NCI-H187 (cell line): ENCODE measurements at places on chromosomes 7 and 10.

DNA sequence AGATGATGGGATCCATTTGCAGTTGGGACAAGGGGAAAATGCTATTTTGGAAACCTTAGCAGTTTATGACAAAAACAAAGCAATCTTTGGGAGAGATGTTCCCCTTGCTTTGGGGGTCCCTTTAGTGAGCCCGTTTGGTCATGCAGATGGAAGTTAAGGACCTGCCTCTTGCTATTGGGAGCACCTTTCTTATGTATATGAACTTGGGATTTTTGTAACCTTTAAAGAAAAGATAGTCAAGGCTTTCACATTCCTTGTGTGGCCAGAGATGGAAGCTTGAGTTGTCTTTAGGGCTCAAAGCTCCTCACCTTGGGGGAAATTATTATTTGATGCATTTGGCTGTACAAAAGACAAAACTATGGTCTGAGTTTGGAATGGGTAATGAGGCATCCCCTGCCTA is 179.0 kb upstream of the PLPP4 start:
- no peak for DNase-seq

- no peak for DNase-seq
These were observed 62.2 kb downstream of the ARHGAP22 start for GRCh38 chr10:48542471-48543181.

DNA sequence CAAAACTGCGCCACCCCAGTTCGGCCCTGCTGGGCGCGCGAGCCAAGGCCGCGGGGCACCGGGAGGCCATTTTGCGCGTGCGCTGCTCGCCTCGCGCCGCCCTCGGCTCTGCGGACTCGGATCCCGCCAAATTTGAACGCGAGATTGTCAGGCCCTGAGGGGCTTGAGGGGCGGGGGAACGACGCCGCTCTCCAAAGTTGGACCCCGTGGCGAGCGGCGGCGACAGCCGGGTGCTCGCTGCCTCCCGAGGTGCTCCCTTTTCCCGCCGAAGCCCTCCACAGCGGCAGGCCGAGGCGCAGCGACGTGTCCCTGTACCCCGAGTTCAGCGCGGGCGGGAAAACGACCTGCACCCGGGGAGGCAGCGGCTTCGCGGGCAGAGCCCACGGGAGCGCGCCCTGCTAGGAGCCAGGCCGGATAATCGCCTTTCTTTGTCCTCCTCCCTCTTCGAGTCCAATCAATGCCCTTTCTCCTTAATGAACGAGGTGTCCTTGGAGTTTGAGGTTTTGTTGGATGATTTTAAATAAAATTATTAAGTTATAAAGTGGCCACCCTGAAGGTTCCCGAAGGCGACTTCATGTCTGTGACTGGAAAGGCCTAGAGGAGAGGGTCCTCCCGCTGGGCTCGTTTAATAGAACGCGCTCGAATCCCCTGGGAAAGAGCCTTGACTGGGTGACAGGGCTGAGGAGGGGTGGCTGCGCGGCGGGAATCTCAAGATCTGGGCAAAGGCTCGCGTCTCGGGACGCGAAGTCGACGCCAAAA is 10.7 kb upstream of the SPAG6 start:
- DNase-seq = no peak

DNA sequence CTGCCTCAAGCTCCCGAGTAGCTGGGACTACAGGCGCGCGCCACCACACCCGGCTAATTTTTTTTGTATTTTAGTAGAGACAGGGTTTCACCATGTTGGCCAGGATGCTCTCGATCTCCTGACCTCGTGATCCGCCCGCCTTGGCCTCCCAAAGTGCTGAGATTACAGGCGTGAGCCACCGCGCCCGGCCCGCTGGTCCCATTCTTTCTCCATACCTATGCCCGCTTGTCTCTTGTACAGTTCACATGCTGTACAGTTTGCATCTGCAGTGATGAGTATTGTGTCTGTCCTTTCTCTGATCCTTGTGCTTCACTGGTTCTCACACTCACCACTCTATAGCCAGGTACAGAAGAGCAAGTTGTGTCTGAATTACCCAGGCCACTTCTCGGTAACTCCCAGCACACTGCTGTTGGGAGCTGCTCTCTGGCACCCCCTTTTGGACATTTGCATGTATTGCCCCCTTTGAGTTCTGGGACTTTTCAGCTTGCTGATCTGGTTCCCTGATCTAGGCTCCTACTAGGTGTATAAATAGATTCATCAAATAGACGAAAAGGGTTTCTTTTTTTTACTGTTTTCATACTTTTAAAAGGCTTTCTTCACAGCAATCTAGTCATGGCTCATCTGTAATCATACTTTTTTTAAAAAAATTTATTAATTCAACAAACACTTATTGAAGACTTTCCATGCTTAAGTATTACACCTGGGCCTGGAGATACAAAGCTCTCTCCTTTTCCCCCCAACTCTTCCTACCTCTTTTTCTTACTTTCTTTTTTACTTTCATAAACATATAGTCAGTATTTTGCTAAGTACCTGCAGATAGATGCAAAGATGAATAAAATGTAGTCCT is 53.5 kb downstream of the AOAH start:
- DNase-seq = peak; percentile 71

- DNase-seq = no peak
These were observed 287.6 kb upstream of the MGMT start for GRCh38 chr10:129179245-129179971.

DNA sequence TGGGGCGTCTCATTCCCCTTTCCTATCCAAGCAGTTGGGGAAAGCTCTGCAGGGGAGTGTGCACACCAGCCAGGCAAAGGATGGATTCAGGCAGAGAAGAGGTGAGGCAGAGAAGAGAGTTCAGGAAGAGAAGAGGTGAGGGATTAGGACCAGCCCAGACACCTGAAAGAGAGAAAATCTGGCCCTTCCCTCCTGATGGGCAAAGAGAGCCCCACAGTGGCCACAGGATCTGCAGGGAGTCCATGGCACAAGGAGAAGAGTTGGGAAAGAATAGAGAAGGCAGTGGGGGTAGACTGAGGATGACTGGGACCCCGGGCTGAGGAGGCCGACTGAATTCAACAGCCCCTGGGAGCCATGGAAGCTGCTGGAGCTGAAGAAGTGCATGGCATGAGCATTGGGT is 140.4 kb upstream of the ZMIZ1 start:
- no peak for DNase-seq

GRCh38 chr7:35556515-35557471 is 138.1 kb downstream of the HERPUD2 start:
- no peak for DNase-seq

GRCh38 chr7:80110376-80110775 is 24.3 kb upstream of the GNAI1 start:
- DNase-seq = no peak

DNA sequence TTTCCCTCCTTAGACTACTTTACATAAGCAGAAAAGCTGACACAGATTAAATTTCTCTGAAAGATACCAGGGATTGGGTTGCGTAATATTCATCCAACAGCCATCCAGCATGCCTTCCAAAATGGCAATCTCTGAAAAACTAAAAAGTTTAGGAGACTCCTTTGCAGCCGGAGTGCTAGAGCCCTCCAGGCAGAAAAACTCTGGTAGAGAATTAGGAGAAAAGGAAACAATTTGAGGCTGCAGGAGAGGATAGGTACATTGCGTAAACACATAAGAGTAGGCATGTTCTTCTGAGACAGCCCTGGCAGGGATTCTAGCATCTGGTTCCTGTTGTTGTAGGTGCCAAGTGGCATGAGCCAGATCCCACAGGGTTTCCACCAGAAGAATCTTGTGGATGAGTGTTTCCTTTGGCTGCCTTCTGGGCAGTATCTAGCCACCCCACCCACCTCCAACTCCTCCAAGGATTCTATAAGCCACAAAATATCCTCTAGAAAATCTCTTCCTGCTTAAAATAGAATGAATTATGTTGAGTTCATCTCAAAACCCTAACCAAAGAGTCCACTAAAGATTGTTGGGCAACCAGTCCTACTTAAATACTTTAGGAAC is 402.4 kb downstream of the HGF start:
- no peak for DNase-seq

DNA sequence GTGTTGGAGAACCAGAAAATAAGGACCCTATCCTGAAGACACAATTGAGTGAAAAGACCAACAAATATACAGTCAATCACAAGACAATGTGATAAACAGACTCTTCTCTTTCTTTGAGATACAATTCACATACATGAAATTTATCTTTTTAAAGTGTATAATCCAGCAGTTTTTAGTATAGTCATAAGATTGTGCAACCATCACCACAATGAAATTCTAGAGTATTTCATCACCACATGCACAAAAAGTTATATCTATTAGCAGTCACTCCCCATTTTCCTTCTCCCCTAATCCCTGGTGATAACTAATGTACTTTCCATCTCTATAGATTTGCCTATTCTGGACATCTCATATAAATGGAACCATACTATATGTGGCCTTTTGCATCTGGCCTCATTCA is 8.2 kb upstream of the SORBS1 start:
- no peak for DNase-seq

DNA sequence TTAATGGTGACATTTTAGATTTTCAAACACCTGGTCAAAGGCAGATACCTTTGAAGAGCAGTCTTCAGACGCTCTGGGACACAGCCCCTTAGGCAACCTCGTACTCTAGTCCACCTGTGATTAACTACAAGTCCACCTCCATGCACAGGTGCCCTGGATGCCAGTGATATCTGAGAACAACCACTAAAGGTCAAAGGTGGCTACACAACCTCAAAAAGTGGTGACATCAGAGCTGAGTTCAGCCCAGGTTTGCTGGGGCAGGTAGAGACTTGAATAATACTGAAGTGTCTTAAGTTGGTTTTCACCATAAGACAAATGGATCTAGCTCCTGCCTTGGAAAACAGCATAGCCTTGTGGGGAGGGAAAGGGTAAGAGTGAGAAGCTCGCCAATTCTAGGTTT is 143.4 kb upstream of the ADO start:
- no peak for DNase-seq

GRCh38 chr7:157566631-157567006 is 229.8 kb downstream of the DNAJB6 start:
- no peak for DNase-seq

DNA sequence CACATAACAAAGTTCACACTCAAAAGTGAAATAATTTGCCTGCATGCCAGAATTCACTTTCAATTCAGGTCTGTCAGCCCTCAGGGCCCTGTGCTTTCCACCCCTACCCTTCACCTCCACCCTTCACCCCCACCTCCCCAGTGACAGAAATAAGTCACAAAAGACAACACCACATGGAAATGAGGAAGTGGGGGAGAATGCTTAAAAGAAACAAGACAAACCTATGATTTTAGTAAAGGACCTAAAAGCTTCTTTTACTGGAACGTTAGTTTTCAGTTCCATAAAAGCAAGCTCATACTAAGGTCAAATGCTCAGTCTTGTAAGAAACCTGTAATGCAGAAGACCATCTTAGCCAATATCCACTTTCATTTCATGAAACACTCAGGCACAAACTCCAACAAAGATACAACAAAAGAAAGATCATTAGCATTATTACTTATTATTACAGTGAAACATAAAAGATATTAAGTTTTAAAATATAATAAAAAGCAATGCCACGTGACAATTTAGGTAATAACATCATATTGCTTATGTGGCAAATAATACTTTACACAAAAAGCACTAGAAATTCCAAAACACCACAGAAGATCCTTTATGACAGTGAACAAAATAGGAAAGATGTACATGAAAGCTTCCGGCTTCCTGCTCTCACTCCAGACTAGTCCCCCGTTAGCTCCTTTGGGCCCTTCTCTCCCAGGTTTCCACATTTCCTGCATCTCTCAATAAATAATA is 112.1 kb downstream of the LMBR1 start:
- DNase-seq = no peak

DNA sequence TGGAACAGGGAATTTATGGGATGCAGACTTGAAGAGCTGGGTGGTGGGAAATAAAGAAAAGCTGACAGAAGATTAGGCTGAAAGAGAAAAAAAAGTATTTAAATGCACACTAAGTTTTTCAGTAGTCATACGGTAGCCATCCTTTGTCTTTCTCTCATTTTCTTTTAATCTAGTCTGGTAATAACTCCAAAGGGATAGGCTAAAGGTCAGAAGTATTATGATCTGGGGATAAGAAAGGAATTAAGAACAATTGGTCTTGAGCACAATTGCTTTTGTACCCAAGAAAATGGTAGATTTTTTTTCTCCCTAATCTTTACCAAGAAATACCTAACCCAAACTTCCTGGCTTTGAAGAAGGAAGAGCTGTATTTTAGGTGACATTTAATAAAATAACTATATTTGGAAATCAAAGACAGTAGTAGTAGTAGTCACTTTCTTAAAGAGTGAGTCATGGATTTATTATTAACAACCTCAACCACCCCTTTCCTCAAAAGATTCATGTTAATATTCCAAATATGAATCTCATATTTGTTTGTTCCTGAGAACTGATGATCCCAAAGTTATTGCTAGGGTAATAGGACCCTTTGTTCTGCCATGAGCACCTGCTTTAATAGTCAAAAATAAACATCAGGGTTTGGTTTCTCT is 120.2 kb upstream of the ODAD2 start:
- no peak for DNase-seq

DNA sequence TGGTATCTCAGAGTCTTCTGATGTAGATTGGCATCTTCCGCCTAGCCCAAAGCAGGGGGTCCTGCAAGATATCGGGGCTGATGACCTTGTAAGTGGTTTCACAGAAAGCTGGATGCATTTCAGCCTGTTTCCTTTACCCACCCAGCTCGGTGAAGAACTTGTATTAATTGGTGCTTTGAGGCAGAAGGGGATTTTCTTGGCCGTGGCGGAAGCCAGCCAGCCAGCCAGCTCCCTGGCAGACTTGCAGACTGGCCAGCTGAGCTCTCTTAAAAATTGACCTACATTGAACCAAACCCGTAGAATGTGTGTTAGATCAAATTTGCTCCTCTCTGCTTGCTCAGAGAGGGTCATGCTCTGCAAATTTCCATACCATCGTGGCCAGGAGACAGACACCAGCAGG is 218.4 kb downstream of the ADAM12 start:
- no peak for DNase-seq

GRCh38 chr7:51299391-51300133 is 17.0 kb downstream of the COBL start:
- DNase-seq = no peak

GRCh38 chr10:86027346-86027745 is 339.2 kb downstream of the GRID1 start:
- DNase-seq = no peak

DNA sequence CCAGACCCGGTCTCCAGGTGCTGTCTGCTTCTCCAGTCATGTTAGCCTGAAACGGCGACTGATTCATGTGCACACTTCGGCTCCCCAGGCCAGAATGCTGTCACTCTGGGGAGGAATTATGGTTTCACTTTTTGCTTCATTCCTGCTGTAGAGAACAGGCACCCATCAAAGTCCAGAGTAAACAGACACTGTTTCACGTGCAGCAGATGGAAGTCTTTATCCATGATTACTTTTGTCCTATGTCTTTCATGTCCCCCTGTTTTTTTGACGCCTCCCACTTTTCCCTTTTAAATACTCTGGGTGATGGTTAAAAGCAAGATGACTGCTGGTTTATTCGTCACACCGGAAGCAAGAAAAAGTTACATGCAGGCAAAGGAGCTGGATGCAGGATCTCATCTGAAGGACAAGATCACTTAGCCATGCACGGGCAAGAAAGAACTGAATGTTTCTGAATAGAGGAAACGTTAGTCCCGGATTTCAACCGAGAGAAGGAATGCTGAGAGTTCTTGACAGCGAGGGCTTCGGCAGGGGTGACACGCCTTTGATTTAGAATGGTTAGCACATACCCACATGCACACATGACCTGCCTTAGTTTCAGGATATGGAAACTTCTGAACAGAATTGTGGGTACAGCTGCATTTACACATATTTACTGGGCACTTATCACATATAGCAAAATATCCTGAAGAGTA is 250.0 kb upstream of the KLF6 start:
- no peak for DNase-seq
